SK-N-SH (cell line): ENCODE measurements at places on chromosomes 5 and 9.

GRCh38 chr5:80204808-80205614 lies 50.8 kb downstream of the SERINC5 start:
- peak; percentile 58 for DNase-seq

- DNase-seq, result no peak
These were observed 8.1 kb downstream of the LAMC3 start for GRCh38 chr9:131017067-131017466.

- DNase-seq, result no peak
These were observed 10.3 kb downstream of the SMIM32 start for GRCh38 chr5:136182618-136183017.

DNA sequence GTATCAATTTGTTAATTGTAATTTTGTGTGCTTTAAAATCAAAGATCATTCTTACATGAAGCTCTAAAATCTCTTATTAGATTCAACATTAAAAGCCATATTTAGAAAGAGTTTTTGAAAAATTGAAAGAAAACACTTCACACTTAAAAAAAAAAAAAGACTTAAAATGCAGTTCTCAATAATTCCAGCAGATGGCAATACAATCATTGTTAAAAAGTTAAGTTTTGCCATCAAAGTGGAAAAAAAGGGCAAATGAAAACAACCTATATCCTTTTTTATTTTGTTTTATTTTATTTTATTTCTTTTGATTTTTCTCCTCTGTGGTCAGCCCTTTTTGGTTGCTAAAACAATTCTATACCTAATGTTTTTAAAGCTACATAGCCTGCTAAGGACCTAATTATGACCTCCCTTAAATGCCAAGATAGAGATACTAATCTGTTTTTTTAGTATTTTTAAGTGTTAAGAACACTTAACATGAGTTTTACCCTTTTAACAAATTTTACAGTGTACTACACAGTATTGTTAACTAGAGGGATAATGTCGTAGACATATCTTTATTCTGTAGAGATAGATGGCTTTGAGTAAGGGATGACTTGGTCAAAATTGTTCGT lies 154.2 kb upstream of the DAB2 start:
- DNase-seq, result no peak

DNA sequence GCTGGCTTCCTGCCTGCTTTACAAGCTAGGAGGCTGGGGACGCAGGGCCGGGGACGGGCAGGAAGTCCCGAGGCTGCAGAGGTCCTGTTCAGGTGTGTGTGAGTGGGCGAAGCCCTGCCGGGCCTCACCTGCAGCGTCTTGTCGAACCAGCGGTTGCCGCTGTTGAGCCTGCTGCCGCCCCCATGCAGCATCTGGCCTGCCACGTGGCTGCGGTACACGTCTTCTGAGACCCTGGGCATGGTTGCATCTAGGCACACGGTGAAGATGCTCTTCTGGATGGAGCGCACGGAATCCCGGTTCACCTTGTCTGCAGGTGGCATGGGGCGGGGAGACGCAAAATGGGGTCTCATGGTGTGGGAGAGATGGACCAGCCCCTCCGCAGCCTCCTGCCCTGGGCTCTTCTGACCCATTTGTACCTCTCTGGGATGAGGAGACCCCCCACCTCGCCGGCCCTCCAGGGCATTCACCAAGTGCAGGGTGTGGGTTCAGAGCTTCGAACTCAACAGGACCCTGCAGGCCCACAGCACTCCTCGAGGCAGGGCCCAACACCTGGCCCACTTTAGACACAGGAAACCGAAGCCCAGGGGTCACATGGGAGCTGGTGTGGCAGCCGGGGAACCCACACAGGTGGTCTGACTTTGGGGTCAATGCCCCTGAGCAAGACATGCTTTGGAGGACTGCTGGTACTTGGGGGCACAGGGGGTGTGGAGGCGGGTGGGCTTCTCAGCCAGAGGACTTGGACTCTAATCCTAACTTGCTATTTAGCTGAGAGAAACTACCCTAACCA lies 10.0 kb downstream of the CRAT start:
- no peak for DNase-seq

DNA sequence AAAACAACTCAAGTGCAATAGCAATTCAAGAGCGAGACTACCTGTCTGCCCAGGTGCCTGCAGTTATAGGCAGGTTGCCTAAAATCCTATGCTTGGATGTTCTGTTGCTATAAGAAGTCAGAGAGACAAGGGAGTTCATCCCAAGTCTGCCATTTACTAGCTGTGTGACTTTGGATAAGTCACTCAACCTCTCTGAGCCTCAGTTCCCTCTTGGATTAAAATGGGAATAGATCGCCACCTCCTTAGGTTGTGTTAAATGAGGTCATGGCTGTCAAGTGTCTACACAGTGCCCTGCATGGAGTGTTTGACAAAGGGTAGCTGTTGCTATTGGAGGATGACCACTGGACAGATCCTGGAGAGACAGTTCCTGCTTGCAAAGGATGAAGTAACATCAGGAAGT lies 1.3 kb upstream of the ZBTB34 start:
- no peak for DNase-seq

- DNase-seq, result no peak
These were observed 217.5 kb upstream of the S1PR3 start for GRCh38 chr9:88773627-88774244.

DNA sequence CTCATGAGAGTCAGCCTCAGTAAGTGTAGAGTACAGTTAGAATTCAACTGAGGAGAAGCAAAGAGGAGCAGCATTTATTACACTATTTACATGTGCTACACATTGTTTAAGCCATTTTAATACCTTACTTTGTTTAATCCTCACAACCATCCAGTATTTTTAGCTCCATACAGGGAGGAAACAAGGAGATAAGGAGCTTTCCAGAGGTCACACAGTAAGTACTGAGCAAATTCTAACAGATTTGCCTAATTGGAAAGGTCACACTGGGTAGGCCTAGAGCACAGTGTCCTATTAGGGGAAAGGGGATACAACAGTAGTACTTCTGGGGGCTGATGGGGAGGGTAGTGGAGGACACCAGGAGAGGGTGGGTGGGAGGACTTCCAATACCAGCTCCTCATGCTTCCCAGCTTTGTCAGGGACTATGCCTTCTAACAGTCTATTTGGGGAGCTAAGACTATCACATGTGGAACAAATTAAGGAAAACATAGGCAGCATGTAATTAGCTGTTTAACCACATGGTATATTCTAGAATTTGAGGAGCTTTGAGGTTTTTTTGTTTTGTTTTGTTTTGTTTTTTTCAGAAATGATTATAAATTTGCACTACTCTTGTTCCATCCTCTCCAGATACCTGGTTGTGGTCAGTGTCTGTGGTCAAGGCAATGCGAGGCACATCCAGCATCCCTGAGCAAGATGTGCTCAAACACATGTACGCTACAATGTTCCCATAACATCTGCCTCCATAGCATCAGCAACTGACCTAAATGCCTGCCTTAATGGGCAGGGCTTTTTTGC lies 96.0 kb upstream of the SLC12A2 start:
- no peak for DNase-seq

DNA sequence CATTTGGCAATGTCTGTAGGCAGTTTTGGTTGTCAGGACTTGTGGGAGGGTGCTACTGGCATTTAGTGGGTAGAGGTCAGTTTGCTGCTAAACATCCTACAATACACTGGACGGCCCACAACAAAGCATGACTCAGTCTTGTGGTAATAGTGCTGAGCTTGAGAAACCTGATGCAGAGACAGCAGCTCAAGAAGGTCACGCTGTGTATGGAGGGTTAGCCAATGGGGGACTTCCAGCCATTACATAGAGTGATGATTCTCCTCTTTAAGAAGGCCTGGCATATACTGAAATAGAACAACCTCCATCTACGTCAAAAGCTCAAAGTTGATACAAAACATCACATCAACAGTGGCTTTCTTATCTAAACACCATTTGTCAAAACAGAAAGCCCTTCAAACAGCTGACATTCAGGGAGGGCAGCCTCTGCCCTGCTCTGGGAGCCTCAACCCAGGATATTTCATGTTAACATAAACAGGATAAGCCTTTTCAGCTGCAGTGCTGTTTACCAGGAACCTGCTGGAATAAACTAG lies 143.0 kb downstream of the GPBP1 start:
- DNase-seq, result no peak

GRCh38 chr5:112931473-112931872 lies 9.4 kb upstream of the REEP5 start:
- DNase-seq, result no peak

GRCh38 chr5:39194466-39195136 lies 24.8 kb downstream of the FYB1 start:
- no peak for DNase-seq

- DNase-seq, result peak; percentile 73
These were observed 7.2 kb downstream of the NINJ1 start for GRCh38 chr9:93126825-93127368.

DNA sequence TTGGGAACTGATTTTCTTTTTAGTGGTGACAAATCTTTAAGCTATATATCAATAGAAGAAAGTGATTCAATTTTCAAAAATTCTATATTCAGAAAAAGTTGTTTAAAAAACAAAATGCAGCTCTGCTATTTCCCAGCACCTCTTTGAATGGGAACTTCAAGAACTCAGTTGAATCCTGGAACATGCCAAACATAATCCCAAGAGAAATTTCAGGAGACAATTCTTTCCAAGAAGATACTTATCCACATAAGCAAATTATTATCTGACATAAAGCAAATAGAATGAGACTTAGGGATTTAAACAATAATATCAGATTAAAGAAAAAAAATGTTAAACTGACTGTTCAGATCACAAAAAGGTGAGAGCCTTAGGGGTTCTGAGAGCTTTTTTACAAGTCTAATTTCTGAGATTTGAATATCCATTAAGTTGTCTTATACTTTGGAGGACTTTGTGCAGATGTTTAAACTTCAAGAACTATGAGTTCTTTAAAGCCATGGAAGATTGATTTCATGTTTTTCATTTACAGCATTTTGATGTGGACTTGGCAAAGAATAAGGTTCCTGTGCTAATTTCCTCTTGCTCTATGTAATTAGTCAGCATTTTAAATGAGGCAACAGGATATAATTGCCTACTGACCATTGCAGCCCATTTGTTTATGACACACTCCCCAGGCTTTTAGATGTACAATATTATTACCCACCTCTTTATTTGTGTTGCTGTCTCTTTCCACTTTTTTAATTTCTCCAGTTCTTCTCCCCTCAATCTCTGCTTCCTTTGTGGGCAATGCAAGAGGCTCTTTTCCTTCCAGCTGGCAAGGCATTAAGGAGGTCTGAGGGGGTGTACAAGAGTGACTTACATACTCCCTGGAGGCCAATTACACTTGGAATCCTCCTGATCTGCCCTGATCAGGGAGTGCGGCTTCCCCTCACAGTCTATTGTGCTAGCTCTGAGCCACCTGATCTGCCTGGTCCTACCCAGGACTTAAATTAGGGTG lies 419.1 kb downstream of the NR2F1-AS1 start:
- DNase-seq, result no peak

DNA sequence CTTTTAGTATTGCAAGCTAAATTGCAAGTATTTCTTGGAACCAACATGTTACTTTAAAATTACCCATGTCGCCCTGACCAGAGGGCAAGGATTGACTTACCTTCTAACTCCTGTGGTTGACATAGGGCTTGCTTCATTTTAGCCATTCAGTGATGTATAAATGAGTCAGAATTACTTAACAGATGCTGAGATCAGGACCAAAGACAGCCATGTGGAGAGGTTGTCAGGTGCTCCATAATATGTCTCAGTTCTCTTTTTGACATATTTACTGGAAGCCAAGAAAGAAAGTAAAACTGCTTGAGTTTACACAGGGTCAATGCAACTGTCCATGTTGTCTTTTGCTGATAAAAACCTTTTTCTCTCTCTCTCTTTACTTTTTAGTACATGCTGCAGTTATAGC lies 33.2 kb downstream of the F2RL2 start:
- DNase-seq, result no peak

- DNase-seq, result no peak
These were observed 257.4 kb downstream of the TRIM36 start for GRCh38 chr5:114912189-114912920.

DNA sequence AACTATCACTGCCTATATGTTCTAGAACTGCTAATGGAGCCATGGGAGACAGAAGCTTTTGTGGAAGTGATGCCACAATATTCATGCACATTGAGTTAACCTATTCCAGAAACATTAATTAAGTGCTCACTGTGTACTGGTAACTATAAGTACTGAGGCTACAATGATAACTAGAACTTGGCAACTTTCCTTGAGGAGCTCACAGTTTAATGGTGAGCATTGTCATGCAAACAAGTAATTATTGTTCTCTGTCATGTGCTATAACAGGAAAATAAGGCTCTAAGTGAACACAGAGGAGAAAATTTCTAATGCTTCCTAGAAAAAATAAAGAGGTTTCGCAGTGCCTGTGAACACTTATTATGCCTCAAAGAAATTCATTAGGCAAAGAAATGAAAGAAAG lies 142.2 kb downstream of the BAAT start:
- DNase-seq, result no peak

DNA sequence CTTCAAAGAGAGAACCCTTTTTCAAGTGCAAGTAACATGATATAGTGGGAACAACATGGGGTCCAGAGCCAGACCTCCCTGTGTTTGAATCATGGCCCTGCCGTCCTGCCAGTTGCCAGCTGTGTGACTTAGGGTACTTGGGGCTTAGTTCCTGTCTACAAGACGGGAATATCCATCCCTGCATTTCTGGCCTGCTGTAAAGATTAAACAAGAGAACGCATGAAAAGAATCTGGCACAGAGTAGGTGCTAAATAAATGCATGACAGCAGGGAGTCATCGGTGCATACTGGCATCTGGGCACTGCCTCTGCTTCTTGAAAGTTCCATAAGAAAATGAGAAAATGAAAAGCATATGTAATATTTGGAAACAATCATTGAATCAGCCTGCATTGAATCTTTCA lies 77.8 kb upstream of the PRRC1 start:
- DNase-seq, result no peak
